ENCODE measurements at places on chromosomes 12 and 14. TPM values are rescaled to one million over a fixed set of nuclear protein-coding genes. Genes with fewer than 3 reads are reported as not detected.

- no peak for DNase-seq
These were observed 41.4 kb downstream of the ACTN1 start for GRCh38 chr14:68937471-68938270.

DNA sequence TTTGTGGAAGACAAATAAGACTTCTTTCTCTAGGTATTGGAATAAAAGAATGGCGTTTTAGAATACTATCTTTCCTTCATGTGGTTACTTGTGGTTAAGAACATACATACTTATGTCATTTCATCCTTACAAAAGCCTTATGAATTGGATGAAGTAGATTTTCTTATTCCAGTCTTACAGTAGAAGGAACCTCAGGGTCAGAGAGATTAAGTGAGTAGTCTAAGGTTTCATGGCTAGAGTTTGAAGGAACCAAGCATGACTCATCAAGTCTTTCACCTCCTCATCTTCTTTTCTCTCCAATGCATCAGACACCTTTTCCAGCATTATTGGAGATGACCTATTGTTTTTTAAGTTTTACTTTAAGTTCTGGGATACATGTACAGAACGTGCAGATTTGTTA lies 92.9 kb upstream of the NEDD1 start:
- DNase-seq, result no peak

The NGB gene
- 0.14 TPM for total RNA-seq

DNA sequence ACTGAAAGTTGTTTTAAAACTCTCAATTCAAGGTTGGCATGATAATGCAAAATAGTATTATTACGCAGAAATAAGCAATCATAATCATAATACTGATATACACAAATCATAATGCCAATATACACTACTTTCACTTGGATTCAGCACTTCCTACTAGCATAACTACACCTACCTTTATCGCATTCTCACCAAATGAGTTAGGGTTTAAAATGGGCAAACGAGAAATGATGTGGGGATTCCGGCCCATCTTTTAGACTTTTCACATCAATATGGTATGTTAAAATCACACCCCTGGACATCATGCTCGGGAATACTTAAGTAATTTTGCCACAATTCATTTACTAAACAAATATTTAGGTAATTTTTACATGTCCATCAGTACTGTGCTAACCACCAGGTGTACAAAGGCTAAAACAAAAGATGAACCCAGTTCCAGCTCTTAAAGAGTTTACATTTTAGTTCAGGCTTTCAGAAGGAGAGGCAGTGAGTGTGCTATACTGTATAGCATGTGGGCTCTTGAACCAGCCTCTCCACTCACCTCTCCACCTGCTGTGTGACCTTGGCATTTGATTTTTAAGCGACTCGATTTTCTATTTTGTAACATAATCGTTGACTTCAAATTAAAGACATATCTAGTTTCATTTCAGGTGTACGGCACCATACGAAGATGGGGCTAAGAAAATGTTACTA lies 1.1 kb upstream of the USP15 start:
- no peak for DNase-seq

DNA sequence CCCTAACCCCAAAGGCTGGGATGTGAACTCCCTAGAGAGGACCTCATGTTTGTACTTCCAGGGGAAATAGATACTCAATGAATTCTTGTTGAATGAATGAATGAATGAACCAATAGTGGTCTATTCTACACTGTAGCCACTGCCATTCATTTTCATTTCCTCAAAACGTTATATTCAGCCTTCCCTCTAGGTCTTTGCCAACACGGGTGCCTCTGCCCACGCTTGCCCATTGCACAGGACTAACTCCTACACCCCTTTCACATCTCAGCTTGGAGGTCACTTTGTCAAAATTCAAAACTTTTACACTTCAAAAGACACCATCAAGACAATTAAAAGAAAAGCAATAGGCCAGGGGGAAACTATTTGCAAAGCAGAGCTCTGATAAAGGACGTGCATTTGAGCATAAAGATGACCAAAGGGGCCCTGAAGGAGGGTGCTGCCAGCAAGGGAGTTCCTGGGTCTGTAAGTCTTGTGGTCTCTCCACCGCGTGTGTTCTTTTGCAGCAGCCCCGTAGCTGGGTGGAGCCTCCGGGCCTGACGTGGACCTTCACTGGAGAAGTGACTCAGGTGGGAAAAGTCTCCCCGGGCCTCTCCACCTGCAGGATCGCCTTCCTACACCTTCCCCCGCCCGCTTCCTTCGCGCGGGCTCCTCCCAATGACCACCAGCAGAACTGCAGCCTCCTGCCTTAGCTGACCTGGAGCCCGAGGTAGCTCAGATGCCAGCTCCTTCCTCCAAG lies 31.5 kb downstream of the TMEM63C start:
- DNase-seq, result no peak

- no peak for DNase-seq
These were observed 442.5 kb downstream of the NRXN3 start for GRCh38 chr14:78612666-78613065.

The MARK3 gene
- total RNA-seq, result 47.5 TPM

DNA sequence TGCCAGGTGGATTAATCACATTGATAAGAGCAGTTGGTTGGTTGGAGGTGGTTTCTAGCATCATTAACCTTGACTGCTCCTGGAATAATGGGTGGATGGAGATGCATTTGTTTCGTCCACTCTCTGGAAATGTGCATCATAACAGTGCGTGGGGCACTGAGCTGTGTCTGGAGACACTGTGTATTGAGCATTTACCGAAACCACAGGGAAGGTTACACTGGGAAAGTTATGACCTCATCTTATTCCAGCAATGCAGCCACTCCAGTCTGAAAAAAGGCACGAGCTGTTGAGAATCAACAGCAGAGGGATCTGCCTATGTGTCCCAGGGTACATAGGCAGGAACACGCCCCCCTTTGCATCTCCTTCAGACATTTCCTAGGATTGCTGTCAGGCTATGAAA lies 27.2 kb downstream of the RNFT2 start:
- DNase-seq, result peak; percentile 43

DNA sequence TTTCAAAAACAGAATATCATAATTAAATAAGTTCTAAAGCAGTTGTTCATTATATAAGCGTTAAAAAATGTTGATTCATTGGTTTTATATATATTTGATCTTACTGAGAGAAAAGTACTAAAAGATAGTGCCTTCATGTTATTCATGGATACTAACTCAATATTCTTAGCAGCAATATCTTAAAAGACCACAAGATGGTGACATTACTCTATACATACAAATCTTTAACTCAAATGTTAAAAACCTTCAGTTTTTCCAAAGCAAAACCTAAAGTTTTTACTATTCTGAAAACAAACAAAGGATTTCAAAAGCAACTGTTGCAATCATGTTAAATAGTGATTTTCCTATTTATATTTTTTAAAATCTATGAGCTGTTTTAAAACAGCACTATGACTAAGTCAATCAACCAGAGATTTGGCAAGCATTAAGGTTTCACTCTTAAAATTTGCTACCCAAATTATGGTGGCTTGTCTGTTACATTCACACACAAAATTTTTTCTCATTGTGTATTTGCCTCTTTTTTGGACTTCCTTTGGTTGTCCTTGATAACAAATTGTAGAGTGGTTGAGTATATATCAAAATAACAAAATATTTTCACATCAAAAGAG lies 50.1 kb upstream of the RERGL start:
- no peak for DNase-seq

- DNase-seq, result no peak
These were observed 133.7 kb upstream of the C14orf180 start for GRCh38 chr14:104445832-104446381.

The CCDC60 gene
- total RNA-seq, result not detected

DNA sequence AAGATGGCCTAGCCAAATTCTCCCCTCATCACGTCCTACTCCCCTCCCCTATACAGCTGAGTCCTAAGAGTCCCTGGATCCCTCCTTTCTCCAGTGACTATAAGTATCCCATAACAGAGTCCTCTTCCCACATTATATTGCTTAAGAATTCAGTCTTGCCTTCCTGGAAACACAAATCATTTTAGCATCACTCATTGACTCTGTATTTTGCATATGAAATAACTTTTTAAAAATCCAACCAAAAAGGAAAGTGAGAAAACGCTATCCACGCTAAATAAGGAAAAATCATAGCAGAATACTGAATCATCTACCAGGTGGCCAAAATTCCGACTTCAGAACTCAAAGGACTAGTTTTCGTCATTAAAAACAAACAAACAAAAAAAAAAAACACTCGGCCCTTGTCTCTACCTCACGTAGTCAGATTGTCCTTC lies 130.2 kb downstream of the GCH1 start:
- no peak for DNase-seq

DNA sequence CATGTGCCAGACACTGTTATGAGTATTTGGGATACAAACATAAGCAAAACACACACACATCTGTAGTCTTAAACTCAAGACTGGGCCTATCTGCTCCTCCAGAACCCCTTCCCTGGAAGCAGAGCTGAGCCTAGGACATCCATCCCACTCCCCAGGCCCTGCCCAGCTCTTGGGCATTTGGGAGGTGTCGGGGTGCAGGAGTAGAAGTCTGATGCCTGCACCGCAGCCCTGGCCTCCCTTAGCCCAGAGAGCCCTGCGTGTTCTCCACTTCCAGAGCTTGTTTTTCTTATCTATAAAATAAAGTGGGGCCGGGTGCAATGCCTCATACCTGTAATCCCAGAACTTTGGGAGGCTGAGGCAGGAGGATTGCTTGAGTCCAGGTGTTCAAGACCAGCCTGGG lies 11.7 kb downstream of the HSP90AA1 start:
- DNase-seq, result no peak

The ITGB7 gene
- 0.46 TPM for total RNA-seq

DNA sequence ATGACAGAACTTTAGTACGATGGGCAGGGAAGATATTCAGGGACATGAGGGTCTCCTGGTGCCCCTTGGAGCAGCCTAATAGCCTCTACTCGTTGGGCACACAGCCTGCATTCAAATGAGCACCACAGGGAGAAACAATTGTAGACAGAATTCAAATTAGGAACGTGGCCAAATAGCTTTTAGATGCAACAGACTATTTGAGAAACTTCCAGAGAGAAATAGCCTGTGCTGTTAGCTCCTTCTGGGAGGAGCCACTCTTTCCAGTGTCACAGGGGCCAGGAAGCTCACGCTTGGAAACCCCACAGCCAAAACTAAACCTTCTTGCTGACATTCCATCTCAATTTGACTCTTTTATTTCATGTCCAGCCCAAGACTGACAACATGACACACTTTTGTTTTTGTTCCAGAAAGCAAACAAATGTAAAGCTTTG lies 114.5 kb downstream of the RPAP3 start:
- no peak for DNase-seq

GRCh38 chr14:23861666-23862065 lies 91.9 kb upstream of the DHRS4 start:
- no peak for DNase-seq

DNA sequence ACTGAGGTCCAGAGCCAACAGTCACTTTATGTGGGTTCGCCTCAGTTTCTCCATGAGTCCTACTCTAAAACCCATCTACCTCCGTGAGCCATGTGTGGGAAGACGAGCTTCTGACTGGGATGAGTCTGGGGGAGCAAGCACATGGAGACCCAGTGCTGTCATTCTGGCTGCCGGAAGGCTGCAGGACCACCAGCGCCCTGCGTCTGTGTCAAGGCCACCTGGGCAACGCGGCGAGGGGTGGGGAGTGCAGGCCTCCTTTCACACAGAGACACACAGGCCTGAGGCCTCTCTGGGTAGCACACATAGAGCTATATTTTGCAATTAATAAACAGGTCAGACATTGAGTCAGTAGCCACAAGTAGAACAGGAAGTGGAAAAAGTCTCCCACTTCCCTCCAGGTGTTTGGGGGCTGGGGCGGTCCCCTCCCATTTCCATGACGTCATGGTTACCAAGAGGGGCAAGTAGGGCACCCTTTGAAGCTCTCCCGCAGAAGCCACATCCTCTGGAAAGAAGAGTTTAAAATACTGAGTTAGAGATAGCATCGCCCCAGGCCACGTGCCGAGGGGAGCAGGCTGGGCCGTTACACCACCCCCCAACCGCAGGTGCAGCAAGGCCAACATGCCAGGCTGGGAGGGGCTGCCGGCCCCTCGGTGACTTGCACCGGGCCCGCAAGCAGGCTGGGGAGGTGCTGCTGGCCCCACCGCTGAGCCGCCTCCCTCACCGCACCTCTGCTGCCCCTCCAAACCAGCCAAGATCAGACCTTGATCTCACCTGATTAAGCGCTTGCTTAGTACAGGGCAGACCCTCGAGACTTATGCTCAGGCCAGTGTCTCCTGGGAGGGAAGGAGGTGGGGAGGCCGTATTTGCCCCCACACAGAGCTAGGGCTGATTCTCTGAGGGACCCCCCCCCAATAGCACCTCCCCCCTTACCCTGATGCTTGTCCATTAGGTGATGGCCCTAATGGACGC lies 32.7 kb downstream of the DAD1 start:
- DNase-seq, result no peak

DNA sequence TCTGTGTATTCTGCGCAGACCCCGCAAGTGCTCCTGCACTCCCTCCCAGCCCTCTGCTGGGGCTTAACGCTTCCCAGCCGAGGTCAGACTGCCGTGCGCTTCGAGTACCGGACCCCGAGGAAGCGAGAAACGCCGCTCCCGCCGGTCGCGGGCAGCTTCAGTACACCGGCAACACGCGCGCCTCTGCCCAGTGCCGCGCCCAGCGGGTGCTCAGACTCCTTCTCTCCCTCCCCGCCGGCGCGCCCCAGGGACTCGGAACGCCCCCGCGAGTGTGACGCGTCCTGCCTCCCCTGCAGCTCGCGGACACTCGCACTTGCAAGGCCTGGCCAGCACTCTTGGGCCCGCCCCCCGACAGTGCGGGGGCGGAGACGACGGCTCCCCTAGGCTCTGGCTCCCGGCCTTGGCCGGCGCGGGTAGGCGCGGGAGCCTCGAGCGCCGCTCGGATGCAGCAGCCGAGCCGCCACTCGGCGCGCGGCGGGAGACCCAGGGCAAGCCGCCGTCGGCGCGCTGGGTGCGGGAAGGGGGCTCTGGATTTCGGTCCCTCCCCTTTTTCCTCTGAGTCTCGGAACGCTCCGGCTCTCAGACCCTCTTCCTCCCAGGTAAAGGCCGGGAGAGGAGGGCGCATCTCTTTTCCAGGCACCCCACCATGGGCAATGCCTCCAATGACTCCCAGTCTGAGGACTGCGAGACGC lies at the start of gene PTGER2:
PTGER2 (plus strand) TSS at position 410 of the 692 bp plus-strand sequence; CDS start at position 647, 237 bp downstream.
- DNase-seq, result no peak

The EIF2S3B gene
- 2.9 TPM for total RNA-seq

- DNase-seq, result no peak
These were observed 15.1 kb upstream of the CISTR start for GRCh38 chr12:53766881-53767280.

DNA sequence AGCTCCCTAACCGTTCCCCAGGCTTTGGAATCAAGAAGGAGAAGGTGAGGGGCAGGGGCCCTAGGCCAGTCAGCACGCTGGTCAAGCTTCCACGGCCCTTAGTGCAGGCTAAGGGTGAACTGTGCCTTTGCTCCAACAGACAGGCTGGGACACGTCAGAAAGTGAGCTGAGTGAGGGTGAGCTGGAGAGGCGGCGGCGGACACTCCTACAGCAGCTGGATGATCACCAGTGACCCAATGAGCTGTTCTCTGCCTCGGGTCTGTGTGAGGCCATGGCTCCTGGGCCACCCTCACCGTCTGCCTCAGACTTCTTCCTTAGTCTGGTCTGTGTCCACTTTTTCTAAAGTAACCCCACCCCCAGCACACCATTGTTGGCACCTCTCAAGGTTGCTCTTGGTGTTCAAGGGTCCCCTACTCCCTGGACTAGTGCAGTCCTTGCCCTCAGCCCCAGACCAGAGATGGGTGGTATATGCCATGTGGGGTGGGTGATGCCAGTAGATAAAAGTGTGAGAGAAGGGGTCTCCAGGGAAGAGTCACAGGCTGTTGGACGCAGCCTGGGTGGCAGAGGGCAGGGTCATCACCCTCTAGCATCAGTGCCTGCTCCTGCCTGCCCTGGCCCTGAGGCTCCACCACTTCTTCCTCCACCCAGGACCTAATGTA lies 20.7 kb downstream of the PRPF40B start:
- DNase-seq, result no peak

The ADGRD1 gene
- total RNA-seq, result not detected

GRCh38 chr14:50053935-50054334 lies 62.4 kb downstream of the VCPKMT start:
- DNase-seq, result no peak

Data from epithelial cell of proximal tubule (primary cell).